ENCODE measurements at places on chromosomes 12 and 14.
A peak's percentile ranks its signal among the peaks of the same experiment; 100 is the strongest.

GRCh38 chr12:52879394-52880351, 25.2 kb downstream of the KRT8 start:
- DNase-seq, result peak; percentile 53

- DNase-seq, result no peak
Observed at GRCh38 chr12:125014526-125014925, 21.1 kb downstream of the BRI3BP start.

GRCh38 chr14:33377596-33378390, 439.1 kb downstream of the NPAS3 start:
- no peak for DNase-seq

DNA sequence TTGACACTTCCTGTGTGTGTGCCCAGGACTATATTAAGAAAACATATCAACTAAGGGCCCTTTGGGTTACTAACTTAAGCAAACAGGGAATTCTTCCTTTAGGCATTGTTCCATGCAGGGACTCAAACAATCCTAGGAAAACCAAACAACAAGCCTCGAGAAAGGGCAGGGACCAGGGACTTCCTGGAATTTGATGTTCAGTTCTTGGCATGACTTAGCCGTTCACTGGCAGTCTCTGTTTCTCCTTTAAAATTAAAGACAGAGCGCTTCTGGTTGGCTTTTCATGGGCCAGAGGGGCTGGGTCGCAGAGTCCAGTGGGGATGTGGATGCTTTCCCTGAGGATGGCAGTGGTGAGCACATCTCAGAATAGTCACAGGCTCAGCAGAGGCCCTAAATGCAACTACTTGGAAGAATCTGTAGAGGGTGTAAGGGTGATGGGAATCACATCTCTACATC, 35.2 kb downstream of the RNFT2 start:
- DNase-seq, result no peak

DNA sequence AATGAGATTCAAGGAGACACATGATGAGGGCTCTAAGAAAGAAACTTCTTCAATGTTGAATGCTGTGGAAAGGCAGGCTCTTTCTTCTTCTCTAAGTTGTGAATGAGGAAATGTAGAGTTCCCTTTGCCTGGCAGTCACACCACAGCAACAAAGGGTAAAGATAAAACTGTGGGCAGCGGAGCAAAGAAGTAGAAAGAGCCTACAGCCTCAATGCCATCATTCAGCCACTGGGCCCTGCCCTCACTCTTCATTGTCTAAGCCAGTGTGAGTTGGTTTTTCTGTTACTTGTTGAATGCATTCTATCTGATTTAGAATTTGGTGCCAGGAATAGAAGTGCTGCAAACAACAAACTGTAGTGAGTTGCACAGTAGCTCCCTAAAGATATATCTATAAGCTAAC, 12.2 kb downstream of the SDR9C7 start:
- no peak for DNase-seq
